ENCODE measurements at places on chromosomes 5 and 9.

DNA sequence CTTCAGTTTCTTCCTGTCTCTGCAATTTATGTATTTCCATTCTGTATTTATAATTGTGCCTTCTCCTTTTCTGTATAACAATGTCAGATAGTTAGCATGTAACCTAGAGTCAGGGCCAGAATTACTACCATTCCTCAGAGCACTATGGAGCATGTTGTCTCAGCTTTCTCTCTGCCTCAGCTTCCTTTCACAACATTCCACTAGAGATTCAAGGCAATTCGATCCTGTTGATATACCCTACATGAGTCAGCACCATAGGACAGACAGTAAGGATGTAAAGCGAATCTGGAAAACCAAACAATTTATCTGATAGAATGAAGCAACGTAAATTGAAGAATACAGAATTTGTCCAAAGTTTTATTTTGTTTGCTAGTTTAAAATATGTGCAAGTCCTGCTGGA is 728.3 kb upstream of the SEMA6A start:
- DNase-seq = no peak

DNA sequence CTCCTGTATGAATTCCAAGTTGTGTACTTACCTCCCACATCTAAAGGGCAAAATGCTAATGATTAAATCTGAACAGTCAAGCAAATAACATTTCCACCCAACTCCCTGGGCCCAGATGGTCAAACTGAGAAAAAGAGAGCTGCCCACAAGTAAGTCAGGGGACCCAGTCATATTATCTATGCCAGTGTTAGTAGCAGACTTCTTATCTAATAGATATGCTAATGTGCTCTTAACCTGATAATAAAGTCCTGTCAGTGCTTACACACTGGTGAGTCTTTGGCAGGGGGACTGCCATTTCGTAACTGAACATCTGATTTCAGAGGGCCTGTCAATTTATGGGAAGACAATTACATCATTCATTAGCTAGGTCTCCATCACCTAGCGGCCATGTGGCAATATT is 292.3 kb upstream of the WWC1 start:
- no peak for DNase-seq

DNA sequence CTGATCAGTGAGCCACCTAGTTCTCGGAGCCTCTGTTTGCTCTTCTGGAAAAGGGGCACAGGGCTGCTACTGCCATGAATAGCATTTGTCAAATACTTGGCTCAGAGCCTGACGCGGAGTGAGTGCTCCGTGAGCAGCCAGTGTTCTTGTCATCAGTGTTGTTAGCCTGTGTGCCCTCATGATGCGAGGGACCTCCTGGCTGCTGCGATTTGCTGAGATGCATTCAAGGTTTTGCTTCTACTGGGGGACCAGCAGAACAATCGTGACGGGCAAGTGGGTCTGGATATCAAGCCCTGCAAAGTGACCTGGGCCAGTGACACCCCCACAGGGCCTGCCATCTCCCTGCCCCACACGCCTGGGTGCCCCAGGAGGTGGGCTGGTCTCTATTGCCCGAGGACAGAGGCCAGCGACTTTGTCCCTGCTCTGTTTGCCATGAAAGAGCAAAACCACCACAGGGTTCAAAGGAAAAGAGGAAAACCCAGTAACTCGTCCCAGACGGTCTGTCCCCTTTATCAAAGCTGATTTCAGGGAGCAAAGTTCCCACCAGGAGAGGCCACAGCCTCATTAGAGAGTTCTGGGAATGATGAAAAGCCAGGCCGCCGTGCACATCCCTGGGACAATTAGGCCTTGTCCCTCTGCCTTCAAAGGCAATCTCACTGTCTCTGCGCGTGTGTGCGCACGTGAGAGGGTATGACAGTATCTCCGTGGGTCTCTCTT is 86.5 kb upstream of the LMX1B start:
- no peak for DNase-seq

DNA sequence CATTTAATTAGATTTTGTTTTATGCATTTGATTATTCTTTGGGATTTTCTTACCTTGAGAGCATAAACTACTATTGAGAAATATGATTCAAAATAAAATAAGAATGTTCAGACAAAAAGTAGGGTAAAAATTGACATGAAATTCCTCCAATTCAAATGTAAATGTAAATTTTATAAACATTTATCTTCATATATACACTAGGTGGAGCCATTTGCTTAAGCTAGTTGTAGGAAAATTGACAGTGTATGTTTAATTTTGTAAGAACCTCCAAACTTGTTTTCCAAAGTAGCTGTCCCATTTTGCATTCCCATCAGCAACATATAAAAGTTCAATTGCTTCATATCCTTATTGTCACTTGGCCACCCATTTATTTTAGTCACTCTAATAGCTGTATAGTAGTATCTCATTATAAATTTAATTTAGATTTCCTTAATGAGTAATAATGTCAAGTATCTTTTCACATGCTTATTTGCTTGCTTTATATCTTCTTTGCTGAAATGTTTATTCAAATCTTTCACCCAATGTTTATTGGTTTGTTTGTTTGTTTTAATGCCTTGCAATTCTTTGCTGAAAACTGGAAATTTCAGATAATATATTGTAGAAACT is 37.6 kb upstream of the SLCO6A1 start:
- DNase-seq = no peak

- no peak for DNase-seq
Measured at GRCh38 chr5:171149333-171149732, 159.7 kb upstream of the TLX3 start.

DNA sequence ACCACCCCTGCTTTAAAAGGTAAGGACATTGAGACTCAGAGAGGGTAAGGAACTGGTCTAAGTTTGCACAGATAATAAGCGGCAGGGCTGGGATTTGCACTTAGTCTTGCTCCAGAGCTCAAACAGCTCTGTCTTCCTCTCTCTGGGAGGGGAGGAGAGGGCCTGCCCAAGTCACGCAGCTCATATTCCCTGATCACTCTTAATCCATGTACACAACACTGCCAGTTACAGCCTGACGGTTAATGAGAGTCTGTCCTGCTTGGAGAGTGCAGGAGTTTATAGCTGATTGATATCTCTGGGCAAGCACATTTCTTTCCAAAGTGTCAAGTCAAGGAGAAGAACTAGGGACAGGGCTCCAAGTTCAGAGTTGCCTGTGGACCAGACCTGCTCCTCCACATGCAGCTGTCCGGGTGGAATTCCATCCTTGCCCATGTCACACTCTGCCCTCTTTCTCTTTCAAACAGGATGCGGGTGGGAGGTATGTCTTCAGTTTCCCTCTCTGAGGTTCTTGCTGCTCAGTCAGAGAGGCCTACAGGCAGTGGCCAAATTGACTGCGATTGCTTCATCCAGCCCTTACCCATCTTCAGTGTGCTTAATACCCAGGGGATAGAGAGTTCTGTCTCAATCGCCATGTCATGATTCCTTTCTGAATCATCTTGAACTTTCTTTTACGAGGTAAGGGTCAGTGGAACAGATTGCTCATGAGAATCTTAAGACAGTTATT is 54.5 kb downstream of the GALNT12 start:
- no peak for DNase-seq

DNA sequence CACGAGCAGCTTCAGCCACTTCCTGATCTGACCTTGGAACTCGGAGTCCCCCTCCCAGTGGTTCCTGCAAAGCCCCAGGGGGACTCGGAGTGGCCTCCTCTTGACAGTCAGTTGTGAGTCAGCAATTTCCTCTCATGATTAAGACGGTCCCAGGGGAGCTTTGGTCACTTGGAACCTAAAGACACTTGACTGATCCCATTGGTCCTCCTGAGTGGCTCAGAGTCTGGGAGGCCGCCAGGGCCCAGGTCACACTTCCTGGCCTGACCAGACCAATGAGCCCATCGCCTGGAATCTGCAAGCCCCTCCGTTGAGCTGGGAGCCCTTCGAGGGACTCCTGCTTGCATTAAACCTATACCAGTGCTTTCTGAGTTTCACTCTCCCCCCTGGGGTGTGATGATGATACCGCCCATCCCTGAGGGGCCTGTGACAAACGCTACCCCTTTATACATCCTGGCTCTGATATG is 29.1 kb downstream of the TSPAN17 start:
- no peak for DNase-seq

- no peak for DNase-seq
Measured at GRCh38 chr5:168449166-168449565, 37.1 kb upstream of the RARS1 start.

- no peak for DNase-seq
Measured at GRCh38 chr9:114180696-114181606, 25.6 kb downstream of the COL27A1 start.

DNA sequence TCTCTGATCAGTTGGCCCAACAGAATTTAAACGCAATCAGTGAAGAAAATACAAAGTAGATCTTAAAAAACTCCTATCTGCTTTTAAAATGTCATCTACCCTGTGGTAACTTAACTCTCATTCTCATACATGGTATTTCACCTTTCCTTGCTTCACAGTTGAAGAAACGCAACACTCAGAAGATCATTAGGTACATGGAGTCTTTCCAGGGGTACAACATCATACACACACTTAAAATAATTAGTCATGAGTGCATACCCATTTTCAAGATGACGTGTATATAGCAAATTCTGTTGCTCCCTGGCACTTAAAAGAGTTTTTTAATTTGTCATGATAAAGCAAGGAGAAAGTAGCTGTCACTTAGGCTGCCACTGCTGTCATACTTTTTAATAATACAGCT is 259.9 kb downstream of the BNC2 start:
- DNase-seq = no peak

GRCh38 chr5:156154757-156155156 is 172.2 kb upstream of the SGCD start:
- DNase-seq = no peak

- no peak for DNase-seq
Measured at GRCh38 chr9:33992632-33993031, 56.1 kb downstream of the UBAP2 start.

DNA sequence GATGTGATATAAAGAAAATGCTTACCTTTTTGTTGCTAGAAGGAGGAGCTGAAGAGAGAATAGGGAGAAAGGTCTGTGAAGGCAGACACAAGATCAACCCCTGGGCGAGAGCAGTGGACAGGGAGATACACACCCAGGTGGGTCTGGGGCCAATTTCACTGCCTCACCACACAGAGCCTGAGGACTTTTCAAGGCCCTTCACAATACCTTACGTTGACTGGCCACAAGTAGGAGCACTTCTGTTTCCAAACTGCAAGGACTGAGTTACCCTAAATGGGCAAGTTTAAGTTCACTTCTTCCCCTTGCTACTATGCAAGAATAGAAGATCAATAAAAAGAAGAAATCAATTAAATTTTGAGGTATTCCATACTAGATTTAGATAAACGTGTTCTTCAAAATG is 174.5 kb upstream of the SLC12A2 start:
- no peak for DNase-seq

DNA sequence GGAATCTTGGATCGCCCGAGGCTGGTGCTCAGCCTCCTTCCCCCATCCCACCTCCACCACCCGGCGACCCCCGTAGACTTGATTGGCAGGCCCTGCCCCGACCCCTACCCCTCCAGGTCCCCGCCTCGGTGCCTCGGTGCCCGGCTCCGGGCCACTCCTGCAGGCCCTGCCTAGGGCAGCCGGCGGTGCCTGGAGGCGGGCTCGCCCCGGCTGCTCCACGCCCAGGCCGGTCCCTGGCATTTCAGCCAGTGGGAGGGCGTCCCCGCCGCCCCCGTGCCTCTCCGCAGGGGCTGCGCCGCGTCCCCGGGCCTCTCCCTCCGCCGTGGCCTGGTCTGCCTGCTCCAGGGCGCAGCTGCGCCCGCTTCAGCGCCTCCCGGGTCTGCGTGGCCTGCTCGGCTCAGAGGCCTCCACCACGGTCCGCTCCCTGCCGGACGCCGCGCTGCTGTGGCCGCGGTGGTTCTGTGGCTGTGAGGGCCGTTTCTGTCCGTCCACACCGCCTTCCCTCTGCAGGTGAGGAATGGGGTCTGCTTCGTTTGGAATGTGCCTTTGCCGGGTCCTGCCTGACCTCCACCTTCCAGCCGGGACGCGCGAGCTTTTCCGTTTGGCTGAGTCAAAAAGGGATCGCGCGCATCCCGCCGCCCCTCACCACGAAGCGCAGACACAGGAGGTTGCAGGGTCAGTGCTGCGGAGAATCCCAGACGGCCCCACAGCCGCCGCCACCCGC is 48.3 kb upstream of the IRX4 start:
- DNase-seq = no peak

GRCh38 chr5:167720259-167720658 is 571.2 kb upstream of the WWC1 start:
- no peak for DNase-seq

- no peak for DNase-seq
Measured at GRCh38 chr9:121478816-121479676, 20.6 kb downstream of the GGTA1 start.

GRCh38 chr9:8907868-8908267 is 1108.3 kb upstream of the DMAC1 start:
- no peak for DNase-seq

DNA sequence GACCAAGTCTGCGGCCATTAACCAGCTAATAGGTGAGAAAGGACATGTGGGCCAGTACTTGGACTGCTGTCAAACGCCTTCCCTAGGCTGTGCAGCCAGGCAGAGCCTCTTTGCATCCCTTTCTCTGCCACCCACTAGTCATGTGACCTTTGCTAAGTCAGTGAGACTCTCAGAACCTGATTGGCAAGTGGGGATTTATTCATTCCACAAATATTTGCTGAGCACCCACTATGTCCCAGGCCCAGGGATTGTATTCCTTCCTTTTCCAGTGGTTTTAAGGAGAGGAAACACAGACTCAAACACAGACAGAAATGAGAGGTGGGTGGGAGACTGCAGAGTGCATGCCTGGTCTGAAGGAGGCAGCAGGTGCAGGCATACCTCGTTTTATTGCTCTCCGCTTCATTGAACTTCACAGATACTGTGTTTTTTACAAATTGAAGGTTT is 71.6 kb upstream of the GALNT10 start:
- no peak for DNase-seq

- no peak for DNase-seq
Measured at GRCh38 chr5:67061511-67061910, 135.1 kb downstream of the CD180 start.

GRCh38 chr9:93319992-93320500 is 131.4 kb upstream of the FAM120A start:
- no peak for DNase-seq

GRCh38 chr9:4010309-4010708 is 289.6 kb downstream of the GLIS3 start:
- DNase-seq = no peak

DNA sequence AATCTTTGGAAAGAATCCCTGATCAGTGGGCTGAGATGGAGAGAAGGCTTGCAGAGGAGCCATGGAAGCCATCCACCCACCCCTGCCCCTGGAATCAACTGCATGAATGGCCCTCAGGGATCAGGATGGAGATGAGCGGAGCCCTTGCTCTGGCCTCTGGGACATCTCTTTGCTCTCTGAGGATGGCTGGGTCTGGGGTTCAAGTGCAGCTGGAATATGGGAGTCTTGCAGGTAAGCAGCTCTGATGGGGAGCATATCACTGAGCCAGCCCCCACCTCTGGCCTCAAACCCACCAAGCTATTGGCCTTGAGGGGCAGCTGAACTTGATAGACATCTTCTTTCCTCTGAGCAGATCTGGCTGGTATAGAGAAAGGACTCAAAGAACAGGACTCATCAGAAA is 76.1 kb downstream of the C5orf15 start:
- no peak for DNase-seq

DNA sequence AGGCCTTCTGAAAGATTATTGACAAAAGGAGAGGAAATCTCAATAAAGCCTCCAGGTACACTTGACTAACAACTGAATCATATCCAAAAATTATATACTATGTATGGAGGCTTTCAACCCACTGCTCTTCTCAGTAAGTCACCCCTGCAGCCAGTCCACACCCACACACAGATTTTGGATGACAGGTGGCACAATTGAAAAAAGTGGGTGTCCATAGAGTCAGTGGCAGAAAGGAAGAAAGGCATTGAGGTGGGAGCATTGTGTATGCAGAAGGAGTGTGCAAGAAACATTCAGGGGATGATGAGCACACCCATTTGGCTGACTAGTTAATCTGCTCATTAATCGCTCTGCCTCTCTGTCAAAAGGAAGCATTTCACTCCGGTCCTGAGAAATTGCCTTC is 150.6 kb upstream of the IL12B start:
- no peak for DNase-seq

Measured in stimulated activated CD8-positive, alpha-beta memory T cell treated with anti-CD3 and anti-CD28 coated beads, Interleukin-15, amount 100 ng/mL, for 24 hours (primary cell).